ENCODE measurements at places on chromosomes 6 and 20.

DNA sequence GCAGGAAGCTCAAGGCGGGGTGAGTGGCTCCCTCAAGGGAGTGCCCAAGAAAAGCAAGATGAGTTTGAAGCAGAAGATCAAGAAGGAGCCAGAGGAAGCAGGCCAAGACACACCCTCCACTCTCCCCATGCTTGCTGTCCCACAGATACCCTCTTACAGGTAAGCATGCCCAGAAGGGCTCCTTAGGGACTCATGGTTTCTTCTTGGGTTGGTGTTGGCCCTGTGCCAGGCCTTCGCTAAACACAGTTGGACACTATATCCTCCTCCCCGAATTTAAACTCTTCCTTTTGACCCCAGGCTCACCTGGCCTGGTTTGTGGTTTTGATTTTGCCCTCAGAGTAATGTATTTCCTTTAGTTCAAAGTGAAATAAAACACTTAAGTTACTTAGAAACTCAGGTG, 5.1 kb downstream of the BRPF3 start:
- no peak for DNase-seq

DNA sequence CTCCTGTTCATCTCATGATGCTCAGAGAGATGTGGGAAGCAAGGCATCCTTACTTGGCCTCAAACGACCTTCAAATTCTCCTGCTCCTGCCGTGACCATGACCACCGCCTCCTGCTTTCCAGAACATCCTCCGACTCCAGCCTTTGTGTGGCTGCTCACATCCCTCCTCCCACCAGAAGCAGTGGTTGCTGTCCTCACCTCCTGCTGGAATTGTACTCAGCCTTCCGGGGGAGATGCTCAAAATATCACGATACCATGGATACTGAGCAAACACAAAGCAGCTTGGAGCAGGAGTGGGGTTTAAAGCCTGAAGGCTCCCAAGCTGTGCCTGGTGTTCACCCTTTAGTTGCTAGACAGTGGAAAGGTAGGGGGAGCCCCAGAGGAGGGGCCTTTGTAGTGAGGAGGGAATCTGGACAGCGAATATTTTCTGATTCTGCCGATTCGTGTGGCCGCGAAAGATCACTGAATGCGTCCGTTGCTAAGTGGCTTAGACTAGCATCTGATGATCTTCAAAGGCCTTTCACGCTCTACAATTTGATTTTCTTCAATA, 9.3 kb upstream of the DUSP22 start:
- no peak for DNase-seq

- DNase-seq, result no peak
Observed at GRCh38 chr6:148214667-148215066, 128.0 kb upstream of the SASH1 start.

- no peak for DNase-seq
Observed at GRCh38 chr6:99980741-99981140, 13.3 kb downstream of the MCHR2 start.

DNA sequence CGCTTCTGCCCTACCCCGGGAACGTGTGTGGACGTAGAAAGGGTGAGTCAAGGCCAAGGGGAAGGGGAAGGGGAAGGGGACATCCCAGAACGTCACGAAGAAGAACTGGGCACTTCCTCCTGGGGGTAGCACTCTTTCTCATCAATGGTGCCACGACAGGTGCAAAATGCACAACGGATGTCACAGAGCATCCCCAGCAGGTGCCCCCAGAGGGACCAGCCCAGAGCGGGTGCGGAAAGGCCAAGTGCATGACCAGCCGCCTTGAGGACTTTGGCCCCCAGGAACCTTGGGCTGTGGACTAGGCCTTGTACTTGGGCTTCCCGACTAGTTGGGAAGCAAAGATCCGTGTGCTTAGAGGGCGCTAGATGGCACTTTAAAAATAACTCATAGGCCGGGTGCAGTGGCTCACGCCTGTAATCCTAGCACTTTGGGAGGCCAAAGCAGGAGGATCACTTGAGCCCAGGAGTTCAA, 12.1 kb upstream of the SRC start:
- no peak for DNase-seq

DNA sequence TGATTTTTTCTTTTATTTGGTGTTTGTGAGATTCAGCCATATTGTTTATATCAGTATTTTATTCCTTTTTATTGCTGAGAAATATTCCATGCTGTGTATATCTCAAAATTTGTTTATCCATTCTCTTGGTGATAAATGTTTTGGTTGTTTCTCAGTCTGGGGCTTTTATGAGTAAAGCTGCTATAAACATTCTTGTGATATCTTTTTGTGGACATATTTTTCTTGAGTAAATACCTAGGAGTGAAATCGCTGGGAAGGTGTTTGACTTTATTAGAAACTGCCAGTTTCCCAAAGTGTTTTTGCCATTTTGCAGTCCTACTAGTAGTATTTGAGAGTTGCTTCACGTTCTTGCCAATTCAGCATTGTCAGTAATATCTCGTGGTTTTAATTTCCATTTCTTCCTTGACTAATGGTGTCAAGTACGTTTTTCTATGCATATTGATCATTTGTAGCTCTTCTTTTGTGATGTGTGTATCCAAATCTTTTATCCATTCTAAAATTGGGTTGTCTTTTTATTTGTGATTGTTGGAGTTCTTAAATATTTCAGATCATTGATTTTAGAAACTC, 31.1 kb upstream of the DYNLRB1 start:
- no peak for DNase-seq

DNA sequence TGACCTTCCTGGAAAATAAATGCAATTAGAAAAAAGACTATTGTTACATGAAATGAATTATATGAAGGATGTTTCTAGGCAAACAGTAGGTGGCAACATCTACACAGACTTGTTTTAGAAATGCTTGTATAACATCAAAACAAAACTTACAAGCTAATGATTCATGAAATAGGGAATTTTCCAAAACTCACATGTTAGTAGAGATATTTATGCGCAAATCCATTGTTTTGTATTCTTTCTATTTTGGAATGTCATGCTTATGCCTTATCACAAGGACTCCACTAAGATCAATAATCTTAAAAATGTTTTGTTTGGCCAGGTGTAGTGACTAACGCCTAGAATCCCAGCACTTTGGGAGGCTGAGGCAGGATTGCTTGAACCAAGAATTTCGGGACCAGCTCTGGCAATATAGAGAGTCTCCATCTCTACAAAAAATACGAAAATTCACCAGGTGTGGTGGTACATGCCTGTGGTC, 32.3 kb upstream of the LGSN start:
- no peak for DNase-seq

DNA sequence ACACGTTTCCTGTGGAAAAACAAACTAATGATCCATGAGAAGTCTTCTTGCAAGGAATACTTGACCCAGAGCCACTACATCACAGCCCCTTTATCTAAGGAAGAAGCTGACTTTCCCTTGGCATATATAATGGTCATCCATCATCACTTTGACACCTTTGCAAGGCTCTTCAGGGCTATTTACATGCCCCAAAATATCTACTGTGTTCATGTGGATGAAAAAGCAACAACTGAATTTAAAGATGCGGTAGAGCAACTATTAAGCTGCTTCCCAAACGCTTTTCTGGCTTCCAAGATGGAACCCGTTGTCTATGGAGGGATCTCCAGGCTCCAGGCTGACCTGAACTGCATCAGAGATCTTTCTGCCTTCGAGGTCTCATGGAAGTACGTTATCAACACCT, 35.4 kb downstream of the GCNT2 start:
- no peak for DNase-seq

DNA sequence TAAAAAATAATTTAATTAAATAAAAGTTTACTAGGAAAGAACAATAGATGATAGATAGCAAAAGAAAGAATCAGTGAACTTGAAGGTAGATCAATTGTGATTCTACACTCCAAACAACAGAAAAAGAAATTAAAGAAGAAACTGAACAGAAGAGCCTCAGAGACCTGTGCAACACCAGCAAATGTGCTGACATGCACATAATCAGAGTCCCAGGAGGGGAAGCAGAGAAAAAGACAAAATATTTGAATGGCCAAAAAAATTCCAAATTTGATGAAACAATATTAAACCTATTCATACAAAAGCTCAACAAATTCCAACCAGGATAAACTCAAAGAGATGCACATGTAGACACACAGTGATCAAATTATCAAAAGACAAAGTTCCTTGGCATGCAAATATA, 267.5 kb upstream of the OPRM1 start:
- no peak for DNase-seq

- no peak for DNase-seq
Observed at GRCh38 chr6:24883618-24884017, 52.1 kb downstream of the RIPOR2 start.

- no peak for DNase-seq
Observed at GRCh38 chr6:131523988-131524673, 48.9 kb upstream of the ARG1 start.

DNA sequence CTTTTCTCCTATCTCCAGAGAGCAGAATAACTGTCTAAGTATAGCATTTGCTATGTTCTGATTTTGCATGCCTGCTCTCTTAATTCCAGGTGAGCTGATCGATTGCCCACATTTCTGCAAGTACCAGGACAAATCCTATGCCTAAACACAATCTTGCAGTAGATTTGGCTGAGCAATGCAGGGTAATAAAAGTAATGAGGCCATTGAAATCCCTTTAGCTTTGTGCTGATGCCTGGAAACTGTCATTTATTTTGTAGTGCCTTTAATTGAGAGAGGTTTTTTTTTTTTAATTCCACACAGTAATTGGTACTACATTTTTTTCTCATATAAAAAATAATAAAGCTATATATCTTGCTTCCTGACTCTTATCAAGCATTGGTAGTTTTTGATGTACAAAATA, 252.3 kb downstream of the NKAIN2 start:
- no peak for DNase-seq

DNA sequence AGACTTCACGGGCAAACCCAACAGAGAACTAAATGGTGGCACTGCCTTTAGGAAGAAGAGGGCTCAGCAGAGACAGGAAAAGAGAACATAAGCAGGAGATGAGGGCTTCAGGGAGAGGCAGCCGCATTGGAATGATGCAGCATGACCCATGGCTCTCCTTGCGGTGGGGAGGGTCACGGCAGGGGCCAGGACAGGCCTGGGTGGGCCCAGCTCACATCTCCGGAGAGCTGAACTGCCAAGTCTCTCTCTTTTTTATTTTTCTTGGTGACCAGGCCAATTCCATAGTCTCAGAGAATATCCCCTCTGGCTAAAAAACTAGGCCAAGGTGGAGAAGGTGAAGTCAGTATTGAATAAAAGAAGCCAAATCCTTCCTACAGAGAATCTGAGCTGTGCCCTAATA, 77.5 kb upstream of the TRAF3IP2 start:
- no peak for DNase-seq

DNA sequence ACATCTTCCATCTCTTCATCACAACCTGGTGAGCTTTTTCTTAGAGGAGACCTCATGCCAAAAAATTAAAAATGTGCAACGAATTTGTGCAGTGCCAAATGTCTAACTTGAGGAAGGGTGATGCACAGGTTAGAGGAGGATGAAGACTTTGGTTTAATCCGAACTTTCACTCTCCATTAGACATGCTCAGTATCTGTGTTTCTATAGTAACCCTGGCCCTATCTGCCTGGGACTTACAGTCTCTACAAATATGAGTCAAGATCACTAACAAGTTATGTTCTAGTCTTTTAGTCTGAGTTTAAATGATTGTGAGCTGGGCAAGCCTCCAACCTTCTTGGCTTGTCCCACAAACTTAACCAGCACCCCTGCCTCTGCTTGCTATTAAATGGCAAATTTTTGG, 377.0 kb downstream of the BMP2 start:
- no peak for DNase-seq

DNA sequence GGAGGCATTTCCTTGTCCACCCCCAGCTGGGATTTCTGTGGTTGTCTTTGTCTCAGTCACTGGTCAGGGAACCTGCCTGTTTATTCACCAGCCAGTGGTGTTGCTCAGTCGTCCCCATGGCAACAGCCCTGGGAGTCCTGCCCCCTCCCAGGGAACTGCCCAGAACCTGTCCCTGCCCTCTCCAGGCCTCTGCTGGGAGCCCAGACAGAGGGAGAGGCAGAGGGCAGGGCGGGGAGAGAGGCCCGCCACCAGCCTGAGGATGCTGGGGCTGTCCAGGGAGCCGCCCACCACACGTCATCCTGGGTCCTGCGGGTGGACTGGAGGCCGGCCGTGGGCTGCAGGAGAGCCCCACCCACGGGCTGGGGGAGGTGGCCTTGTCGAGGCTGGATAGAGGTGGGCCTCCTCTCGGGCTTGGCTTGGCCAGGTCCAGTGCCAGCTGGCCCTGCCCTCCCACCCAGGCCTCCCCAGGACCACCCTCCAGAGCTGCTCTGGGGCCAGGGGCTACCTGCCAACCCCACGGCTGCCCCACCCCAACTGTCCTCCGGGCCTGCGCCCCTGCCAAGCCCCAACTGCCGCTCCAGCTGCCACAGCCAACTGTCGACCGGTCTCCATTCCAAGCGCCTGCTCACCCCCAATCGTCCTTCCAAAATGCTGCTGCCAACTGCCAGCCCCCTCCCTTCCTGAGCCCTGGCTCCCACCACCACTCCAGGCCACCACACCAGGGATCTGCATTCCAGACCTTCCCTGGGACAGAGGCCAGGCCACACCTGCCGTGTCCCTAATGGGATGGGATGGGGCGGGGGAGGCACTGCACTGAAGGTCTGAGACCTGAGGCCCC, 4.2 kb upstream of the ZBTB46 start:
- no peak for DNase-seq

- DNase-seq, result no peak
Observed at GRCh38 chr6:106790935-106791334, 161.6 kb downstream of the QRSL1 start.

GRCh38 chr6:135277422-135277821, 96.3 kb downstream of the MYB start:
- no peak for DNase-seq

DNA sequence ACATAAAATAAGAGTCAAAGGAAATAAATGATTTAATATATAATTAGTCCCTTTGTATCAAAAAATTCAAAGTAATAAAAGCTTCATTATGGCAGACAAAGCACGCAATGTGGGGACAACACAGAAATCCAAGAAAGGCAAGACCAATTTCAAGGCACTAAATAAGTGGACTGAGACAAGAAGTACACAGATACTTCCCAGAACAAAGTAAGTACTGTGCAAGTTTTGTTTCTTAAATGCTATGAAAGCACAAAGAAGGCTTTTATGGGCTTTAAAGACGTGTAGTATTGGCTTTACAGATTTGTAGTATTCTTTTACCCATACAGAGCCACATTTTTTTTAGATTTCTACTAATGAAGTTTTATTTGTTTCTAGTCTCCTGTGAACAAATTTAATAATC, 174.6 kb downstream of the TRDN start:
- DNase-seq, result no peak

DNA sequence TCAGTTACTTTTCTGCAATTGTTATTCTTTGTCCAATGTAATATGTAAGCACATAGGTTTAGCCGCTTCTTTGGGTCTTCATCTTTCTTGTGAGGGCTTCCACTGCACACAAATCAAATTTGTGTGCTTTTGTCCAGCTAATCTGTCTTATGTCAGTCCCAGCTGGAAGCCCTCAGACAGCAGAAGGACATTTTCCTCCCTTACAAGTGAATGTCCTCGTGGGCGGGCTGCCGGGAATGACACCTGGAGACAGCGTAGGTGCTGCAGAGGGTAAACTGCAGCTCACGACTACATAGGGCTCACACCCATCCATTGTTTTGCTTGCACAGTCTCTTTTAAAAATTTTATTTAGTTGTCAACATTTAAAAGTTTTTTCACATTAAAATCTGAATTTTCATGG, 24.6 kb upstream of the PPP1R14C start:
- DNase-seq, result no peak

Data from activated T-cell treated with anti-CD3 and anti-CD28 coated beads, Interleukin-2, amount 50 U/mL, for 48 hours (primary cell).